ENCODE measurements at places on chromosomes 7 and 10.

DNA sequence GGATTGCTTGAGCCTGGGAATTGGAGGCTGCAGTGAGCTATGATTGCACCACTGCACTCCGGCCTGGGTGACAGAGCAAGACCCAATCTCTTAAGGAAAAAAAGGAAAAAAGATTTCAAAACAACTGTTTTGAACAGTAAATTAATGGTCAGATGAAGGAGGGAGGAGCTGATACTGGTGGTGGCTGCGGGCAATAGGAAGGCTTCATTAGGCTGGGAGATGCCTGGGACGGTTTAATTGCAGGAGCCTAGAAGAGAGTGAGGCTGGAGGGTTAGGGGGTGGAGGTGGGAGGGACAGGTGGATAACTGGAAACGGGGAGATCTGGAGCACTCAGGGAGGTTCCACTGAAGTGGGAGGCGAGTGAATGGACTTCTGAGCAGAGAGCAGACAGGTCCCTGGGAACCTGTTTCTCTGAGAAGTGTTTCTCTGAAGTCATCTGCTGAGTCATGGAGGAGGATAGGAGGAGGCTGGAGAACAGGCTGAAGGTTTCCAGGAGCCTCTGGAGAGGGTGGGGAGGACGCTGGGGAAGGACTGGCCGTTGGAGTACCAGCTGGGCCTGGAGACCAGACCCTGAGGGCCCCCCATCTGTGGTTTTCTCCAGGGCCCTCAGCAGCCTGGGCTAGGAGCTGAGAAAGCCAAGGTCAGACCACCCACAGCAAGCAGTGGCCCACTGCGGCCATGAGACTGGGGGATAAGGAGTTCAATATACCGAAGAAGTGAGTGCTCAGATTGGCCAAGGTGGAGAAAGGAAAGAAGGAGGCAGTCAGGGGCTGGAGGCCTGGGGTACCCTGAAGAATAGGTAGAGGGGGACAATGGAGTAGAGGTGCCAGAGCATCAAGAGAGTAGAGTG lies 14.4 kb upstream of the YWHAG start:
- no peak for DNase-seq

DNA sequence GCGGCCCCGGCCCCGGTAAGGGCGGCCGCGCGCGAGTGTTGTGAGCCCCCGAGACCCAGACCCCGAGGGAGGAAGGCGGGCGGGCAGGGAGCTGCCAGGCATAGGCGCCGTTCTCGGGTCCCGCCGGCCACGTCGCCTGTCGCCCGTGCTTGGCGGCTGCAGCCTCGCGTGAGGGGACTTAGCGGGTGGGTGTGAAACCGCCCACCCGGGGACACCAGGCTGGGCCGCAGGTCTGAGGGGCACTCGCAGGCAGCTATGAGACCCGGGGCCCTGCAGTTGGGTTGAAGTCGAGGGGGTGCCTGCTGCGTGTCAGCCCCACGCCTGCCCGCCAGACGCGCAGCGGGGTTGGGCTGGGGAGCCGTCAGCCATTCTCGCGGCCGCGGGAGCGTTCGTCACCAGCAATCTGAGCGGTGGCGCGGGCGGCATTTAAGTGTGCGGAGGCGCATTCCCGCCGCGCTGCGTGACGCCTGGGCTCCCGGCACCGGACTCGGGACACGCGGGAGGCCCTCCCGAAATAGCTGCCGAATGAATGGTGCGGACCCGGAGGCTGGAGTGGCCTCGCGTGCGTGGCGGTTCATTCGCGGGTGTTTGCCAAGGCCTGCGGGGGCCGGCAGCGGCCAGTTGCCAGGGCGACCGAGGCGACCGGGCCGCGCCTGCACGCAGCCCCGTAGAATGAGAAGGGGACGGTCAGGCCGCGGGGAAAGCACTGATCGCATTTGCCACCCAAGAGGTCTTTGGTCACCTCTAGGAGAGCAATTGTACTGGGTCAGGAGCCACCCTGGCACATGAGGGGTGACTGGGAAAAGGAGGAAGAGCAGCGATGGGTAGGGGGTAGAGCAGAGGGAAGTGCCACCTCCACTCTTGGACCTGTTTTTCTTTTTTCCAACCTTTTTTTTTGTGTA lies 750 bp downstream of the ZNF398 start:
- DNase-seq: peak; percentile 49

DNA sequence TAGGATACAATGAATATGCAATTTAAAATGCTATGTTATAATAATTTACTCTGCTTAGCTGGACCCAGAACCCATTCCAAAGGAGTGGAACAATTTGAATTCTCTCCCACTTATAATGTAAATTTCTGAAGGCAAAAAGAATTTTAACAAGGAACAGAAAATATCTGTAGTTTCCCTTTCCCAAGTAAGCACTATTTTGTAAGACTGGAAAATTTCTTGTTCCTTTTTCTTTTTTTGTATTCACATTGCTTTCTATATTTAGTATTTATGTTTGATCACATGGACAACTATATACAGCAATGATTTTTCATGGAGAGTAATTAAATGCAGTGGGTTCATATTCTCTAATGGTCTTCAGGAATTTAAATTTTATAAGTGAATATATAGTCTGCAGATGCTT lies 127.4 kb downstream of the GPR85 start:
- no peak for DNase-seq

GRCh38 chr10:131202990-131203389 lies 108.5 kb downstream of the TCERG1L start:
- DNase-seq: no peak

DNA sequence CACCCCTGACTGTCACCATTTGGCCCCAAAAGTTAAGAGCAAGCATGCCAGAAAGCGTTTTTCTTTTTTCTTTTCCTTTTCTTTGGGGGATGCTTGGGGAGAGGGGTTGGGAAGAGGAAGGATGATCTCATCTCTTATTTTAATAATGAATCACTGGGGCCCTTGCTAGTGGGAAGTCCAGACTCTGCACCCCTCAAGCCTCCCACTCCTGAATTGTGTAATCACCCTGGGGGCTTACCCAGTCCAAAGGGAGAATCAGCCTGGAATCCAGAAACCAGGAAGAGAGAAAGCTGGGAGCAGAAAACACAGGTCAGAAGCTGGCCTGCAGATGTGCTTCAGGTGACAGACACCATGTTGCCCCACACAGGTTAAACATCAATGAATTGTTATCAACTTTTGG lies 14.7 kb upstream of the HABP2 start:
- no peak for DNase-seq

- no peak for DNase-seq
These were observed 82.5 kb downstream of the CTTNBP2 start for GRCh38 chr7:117790731-117791130.

DNA sequence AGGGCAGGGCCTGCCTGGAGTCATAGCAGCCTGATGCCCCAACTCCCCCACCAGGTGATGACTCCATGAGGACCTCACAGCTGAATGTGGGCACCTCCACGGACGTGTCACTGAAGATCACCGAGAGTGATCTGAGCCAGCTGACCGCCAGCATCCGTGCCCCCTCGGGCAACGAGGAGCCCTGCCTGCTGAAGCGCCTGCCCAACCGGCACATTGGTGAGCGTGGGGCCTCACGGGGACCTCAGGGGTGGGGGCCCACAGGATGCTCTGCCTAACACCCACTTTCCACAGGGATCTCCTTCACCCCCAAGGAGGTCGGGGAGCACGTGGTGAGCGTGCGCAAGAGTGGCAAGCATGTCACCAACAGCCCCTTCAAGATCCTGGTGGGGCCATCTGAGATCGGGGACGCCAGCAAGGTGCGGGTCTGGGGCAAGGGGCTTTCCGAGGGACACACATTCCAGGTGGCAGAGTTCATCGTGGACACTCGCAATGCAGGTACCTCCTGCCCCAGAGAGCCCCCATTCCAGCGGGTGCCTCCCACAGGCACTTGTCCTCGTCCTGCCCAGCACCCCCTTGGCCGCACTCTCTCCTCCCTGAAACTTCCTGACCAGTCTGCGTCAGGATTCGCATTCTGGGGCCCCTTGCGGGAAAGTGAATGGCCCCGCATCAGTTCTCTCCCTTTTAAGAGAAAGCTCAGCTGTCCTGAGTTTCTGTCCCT lies 10.0 kb upstream of the ATP6V1F start:
- no peak for DNase-seq

DNA sequence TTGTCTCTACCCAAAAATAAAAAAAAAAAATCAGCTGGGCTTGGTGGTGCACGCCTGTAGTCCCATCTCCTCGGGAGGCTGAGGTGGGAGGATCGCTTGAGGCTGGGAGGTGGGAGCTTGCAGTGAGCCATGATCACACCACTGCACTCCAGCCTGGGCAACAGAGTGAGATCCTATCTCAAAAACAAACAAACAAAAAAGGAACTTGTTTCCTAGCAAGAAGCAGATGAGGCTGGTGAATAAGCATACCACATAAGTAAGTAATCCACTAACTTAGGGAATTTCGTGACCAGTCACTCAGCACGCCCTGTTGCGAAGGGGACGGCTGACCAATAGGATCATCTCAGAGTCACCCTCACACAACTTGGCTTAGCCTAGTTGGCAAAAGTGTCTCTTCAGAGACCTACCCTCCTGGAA lies 64.6 kb downstream of the CUX1 start:
- DNase-seq: no peak

- DNase-seq: no peak
These were observed 2.6 kb upstream of the RPA3 start for GRCh38 chr7:7720750-7721621.

DNA sequence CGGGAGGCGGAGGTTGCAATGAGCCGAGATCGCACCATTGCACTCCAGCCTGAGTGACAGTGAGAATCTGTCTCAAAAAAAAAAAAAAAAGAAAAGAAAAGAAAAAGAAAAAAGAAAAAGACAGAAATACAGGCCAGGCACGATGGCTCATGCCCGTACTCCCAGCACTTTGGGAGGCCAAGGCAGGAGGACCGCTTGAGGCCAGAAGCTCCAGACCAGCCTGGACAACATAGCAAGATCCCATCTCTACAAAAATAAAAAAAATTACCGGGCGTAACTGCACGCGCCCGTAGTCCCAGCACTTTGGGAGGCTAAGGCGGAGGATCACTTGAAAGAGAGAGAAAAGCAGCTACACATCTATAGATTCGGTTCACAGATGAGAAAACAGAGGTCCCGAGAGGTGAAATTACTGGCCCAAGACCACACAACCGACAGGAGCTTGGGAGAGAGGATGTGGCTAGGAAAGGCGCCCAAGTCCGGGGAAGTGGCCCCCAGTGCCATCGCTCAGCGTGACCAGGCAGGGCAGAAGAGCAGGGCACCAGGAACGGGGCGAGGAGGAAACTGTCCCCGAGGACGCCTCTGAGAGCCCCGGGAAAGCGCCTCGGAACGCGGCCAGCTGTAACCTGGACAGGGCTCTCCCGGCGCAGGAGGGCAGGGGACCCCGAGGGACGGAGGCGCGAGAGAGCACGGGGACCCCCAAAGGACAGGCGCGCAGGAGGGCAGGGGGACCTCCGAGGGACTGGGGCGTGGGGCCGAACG lies 612 bp downstream of the SNX8 start:
- DNase-seq: no peak

- no peak for DNase-seq
These were observed 41.9 kb downstream of the CAMK1D start for GRCh38 chr10:12391206-12391605.

GRCh38 chr10:7407368-7408290 lies 3.2 kb downstream of the SFMBT2 start:
- no peak for DNase-seq

GRCh38 chr7:63077841-63078240 lies 920.8 kb upstream of the ZNF722 start:
- DNase-seq: no peak

DNA sequence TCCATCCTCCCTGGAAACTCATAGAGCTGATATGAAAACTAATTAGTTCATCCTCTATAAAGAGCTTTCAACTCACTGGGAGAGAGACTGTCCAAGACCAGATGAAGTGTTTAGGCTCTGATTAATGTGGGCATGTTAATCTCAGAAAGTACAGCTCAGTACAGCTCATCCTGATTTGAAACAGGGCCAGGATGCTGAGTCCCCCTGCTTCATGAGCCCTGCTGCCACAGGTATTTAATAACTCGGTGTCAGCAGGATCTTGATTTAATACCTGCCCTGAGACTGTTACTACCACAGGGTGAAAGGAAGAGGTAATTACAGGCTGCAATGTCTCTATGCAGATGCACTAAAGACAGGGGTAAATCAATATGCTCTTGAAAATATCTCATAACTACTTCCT lies 10.8 kb downstream of the LMOD2 start:
- DNase-seq: no peak

GRCh38 chr10:101597091-101597900 lies 9.2 kb downstream of the DPCD start:
- no peak for DNase-seq

- DNase-seq: peak; percentile 78
These were observed 145.6 kb downstream of the PFKFB3 start for GRCh38 chr10:6348096-6348874.

GRCh38 chr7:2970861-2971260 lies 72.8 kb downstream of the CARD11 start:
- no peak for DNase-seq

GRCh38 chr10:112637901-112638300 lies 190.9 kb downstream of the VTI1A start:
- no peak for DNase-seq

DNA sequence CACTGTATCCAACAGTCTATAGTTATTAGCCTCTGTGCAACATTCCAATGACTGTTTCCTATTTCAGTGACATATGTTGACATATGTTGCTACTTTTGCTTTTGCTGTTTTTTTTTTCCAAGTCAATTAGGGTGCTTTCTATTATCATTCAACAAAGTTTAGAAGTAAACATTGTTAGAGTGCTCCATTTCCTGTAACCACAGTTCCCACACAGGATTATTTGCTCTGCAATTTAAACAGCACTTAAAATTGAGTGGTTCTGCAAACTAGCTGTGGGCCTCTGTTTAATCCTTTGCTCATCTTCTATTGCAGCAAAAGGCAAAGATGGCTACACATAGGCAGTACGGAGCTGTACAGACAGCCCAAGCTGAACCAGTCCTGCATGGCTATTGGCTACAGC lies 46.5 kb upstream of the PTN start:
- DNase-seq: no peak
